ENCODE measurements at places on chromosomes 5 and 9. TPM values are rescaled to one million over a fixed set of nuclear protein-coding genes. Genes with fewer than 3 reads are reported as not detected.

The CTNND2 gene
- total RNA-seq, result 0.04 TPM

The FOXD4L6 gene
- not detected for total RNA-seq

The PDCD1LG2 gene
- 0.25 TPM for total RNA-seq

The OCLN gene
- total RNA-seq, result 10.9 TPM

The ARID3C gene
- 0.20 TPM for total RNA-seq

The SLC6A18 gene
- not detected for total RNA-seq

The EIF4EBP3 gene
- 1.9 TPM for total RNA-seq

The PCDHB8 gene
- total RNA-seq, result 0.15 TPM

The SUSD3 gene
- 1.1 TPM for total RNA-seq

Measured in A549 treated with dexamethasone at 1 μM for 4 hours (cell line).